ENCODE measurements at places on chromosomes 7 and 10. TPM values are rescaled to one million over a fixed set of nuclear protein-coding genes. Genes with fewer than 3 reads are reported as not detected.

DNA sequence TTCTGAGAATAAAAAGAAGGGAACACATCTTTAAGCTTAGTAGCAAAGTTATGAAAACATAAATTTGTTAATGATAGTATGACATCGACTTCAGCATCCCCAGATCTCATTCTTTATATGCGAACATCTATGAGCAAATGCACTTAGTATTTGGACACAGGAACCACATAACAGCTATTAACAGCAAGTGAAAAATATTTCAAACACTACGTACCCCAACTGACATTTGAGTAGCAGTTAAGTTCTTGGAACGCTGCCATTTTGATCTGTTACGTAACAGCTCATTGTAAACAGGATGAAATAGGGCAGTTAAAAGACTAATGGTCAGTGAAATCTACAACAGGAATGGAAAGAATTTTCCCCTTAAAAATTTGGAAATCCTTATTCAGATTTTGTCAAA is 428.9 kb downstream of the TNS3 start:
- DNase-seq: peak; percentile 54

GRCh38 chr10:72315611-72316385 is 38.9 kb downstream of the DNAJB12 start:
- DNase-seq: no peak

- DNase-seq: no peak
Observed at GRCh38 chr10:74922921-74923320, 96.5 kb downstream of the KAT6B start.

GRCh38 chr7:4836206-4836661 is 25.6 kb downstream of the PAPOLB start:
- no peak for DNase-seq

- DNase-seq: no peak
Observed at GRCh38 chr7:46603780-46604179, 682.7 kb upstream of the IGFBP3 start.

DNA sequence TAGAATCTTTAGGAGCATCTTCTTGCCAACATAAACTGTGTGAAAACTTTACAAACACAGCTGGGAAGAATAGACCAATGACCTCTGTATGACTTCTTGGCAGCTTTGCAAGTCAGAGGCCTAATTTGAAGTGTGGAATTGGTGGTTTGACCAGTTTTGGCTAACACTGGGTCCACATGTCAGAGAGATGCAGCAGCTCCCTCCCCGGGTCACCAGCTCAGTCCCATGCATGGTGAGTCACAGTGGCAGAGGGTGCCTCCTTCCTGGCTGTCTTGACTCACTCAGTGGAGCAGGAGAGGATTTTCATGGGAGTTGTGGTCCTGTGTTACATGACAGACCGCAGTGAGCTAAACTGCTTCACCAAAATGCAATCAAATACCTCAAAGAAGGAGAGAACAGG is 8.2 kb upstream of the STARD3NL start:
- DNase-seq: no peak

DNA sequence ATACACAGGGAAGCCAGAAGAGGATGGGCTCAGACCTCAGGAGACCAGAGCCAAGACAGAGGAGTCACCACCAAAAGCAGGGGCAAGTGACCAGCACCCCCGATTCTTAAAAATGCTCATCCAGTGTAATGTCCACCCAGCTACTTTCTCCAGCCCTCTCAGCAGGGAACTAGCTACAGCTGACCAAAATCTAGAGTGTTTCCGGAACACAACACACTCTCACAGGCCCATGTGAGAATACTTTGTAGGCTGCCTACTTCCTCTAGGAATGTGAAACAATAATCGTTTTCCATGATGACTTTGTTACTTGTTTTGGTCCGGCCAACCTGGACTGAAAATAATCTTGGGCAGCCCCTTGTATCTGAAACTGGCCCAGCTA is 14.5 kb downstream of the PSAP start:
- no peak for DNase-seq

DNA sequence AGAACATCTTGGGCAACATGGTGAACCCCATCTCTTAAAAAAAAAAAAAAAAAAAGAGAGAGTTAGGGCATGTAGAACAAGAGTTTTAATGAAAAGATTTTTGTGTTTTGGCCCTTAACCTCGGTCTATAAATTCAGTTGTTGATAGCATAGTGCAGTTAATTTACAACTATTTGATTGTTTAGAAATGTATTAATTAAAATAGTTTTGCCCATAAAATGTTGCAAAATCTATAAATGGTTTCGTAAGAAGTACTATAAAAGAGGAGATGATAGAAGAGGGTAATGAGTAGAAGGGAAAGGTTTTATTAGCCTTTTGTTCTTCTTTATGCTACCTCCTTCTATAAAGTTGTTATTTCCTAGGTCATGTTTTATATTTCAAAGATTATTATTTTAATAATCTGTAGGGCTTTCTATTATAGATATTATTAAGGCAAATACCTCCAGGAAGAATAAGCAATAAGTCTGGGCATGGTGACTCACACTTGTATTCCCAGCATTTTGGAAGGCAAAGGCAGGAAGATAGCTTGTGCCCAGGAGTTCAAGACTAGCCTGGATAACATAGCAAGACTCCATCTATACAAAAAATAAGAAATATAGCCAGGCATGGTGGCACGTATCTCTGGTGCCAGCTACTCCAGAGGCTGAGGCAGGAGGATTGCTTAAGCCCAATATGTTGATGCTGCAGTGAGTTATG is 73.3 kb downstream of the MCU start:
- no peak for DNase-seq

DNA sequence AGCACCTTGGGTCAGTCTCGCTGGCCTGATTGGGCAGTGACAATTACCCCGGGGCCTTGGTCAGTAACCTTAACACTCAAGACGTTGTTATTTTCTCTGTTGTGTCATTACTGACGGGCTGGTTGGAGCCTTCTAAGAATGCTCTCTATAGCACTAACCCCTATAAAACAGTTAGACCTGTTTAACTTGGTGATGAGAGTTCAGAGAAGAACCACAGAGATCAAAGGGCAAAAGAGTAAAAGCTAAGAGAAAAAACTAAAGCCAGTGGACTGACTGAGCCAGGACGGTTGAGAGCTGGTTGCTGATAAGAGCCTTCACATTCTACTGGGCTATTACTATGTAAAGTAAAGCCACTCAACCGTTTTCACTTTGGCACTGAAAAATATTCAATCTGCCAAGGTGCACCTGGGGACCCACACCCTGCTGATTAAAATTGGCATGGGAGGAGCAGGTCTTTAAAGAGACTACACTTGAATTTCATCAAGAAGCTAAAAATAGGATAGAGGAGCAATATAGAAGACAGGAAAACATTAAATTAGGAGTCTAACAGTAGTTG is 13.6 kb upstream of the ITGB1 start:
- DNase-seq: no peak

- DNase-seq: no peak
Observed at GRCh38 chr10:62915158-62915557, 99.0 kb upstream of the EGR2 start.

GRCh38 chr10:101123815-101124617 is 7.1 kb upstream of the TLX1 start:
- no peak for DNase-seq

GRCh38 chr10:49050366-49050765 is 65.0 kb downstream of the VSTM4 start:
- no peak for DNase-seq

- DNase-seq: no peak
Observed at GRCh38 chr7:128000048-128000447, 31.2 kb downstream of the LRRC4 start.

DNA sequence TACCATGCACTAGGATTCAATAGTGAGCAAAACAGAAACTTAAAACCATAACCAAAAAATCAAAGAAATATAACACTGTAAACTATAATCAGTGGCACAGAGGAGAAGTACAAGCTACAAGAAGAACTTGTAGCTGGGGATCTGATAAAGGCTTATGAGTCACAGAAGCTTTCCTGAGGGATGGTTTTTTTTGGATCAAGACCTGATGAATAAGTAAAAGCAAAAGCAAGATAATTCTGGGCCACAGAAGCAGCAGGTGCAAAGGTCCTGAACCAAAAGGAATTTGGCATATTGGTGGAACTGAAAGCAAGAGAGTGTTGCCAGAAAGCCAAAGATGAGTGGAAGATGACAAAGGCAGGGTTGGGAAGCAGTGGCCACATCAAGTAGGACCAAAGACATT is 37.4 kb upstream of the BET1 start:
- DNase-seq: no peak

- no peak for DNase-seq
Observed at GRCh38 chr10:131901181-131901829, 497 bp downstream of the PPP2R2D start.

DNA sequence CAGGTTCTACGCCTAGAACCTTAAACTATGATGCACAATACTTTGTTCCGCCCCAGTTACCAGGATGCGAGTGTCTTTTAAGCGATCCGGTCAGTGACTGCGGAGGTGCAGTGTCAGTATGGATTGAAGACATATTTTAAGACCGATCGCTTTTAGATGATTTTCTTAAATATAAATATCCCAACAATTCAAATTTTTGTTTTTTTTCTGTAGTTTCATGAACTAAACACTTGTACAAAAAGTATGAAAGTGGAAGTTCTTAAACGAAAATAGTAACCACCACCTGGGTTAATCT is 835 bp downstream of the COMMD3 start:
- DNase-seq: no peak

DNA sequence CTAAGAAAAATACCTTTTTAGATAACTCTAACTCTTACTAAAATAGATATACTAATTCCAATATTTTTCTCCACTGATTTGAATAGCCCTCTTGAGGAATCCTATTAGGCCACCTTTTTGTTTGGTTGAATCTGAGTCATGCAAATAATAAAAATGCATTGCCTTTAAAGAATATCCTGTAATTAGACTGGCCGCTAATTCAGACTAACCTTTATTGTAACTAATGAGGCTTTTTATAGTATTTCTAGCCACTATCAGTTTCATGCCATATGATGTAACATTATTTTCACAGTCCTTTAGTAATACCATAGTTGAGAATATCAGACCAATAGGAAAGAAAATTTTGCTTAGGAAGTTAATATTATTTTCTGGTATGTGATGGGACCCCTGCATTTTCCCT is 90.1 kb downstream of the CREB5 start:
- DNase-seq: no peak

DNA sequence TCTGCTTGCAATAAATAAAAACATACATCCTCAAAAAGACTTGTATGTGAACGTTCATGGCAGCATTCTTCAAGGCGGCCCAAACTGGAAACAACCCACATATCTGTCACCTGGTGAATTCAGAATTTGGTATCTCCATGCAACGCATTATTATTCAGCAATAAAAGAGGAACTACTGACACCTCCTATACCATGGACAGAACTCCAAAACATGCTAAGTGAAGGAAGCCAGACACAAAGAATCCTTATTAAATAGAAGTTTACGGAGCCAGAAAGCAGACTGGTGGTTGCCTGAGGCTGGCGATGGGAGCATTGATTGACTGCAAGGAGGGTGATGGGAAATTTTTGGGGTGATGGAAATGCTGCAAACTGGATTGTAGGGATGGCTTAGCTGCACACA is 530.8 kb upstream of the DPP6 start:
- no peak for DNase-seq

DNA sequence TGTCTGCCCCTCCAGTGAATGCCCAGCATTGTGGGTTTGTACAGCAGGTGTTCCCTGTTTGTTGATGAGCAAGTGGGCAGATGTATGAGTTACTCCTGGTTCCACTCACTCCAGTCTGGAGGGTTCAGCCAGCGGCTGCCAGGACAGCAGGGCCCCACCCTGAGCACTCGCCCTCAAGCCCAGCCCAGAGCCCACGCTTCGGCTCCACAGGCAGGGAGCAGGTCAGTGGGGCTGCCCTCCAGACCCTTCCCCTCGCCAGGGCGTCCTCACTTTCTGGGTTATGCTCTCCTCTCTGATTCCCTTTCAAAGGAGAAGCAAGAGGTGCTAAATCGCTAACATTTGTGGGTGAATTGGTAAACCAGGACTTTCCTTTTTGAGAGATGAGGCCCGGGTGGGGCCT is 4.8 kb upstream of the VIPR2 start:
- no peak for DNase-seq

GRCh38 chr10:100826983-100827818 is 81.8 kb downstream of the PAX2 start:
- DNase-seq: no peak

DNA sequence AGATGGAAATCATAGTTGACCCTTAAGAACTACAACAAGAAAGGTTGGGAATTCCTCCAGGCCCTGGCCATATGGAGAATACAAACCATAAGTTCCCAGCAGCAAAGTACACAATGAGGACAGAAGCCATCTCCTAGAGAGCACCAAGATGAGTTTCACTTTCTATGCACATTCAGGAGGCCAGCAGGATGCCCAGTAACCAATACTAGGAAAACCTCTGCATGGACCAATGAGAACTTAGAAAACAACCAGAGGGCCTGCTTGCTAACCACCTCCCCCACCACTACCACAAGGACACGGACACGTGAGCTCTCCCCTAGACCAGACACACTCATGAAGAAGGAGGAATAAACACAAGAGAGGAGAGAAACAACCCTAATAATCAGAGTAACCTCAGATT is 56.3 kb downstream of the IFIT5 start:
- DNase-seq: no peak

The HMX3 gene
- not detected for polyA plus RNA-seq

The HIF1AN gene
- polyA plus RNA-seq: 36.9 TPM

The NPSR1 gene
- 0.38 TPM for polyA plus RNA-seq

The MSS51 gene
- polyA plus RNA-seq: 62.6 TPM

The CPN1 gene
- not detected for polyA plus RNA-seq

The CYP3A7 gene
- polyA plus RNA-seq: 0.24 TPM

The MYO3A gene
- polyA plus RNA-seq: 0.59 TPM

The LIPN gene
- not detected for polyA plus RNA-seq

The PON1 gene
- 0.47 TPM for polyA plus RNA-seq

The HECW1 gene
- polyA plus RNA-seq: 0.23 TPM

Data from forelimb muscle (tissue), 1 donor.